ENCODE measurements at places on chromosomes 4 and X.
A peak's percentile ranks its signal among the peaks of the same experiment; 100 is the strongest.

- DNase-seq: no peak
Observed at GRCh38 chr4:10753856-10754402, 69.4 kb upstream of the CLNK start.

GRCh38 chr4:184357165-184357564 lies 117.2 kb downstream of the IRF2 start:
- DNase-seq: no peak

GRCh38 chrX:6095469-6095868 lies 133.2 kb downstream of the NLGN4X start:
- DNase-seq: no peak

DNA sequence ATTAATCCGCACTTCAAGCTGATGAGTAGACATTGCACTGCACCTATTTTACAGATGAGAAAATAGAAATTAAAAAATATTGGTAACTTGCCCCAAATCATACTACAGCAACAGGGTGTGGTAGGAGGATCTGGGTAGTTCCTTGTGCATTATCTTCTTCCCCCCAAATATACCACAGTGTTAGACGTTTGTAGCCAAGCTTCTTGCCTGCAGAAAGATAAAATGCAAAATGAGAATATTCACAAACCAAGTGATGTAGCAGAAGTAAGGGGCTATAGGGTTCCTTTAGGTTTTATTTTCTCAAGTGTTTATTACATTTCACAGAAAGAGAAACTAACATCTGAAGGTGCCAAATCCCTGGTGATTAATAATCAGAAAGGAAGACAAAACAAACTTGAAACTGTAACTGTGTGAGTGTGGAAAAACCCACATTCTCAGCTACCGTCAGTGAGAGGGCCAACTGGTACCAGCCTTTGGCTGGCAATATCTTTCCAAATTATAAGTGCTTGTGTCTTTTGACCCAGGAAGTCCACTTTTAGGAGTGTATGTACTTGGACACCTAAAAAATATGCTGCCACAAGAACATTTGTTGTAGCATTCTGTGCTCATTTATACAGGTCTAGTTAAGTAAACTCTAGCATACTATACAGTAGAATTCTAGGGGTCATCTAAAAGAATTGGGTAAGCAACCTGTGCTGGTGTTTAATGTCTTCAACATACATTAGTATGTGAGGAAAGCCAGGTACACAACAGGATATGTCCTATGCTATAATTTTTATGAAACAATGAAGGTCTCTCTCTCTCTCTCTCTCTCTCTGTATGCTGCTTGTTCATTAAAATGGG lies 6.7 kb upstream of the CD38 start:
- DNase-seq: no peak

- no peak for DNase-seq
Observed at GRCh38 chrX:124307253-124307907, 25.1 kb upstream of the TEX13D start.

- DNase-seq: no peak
Observed at GRCh38 chr4:184887333-184887732, 61.6 kb upstream of the ACSL1 start.

GRCh38 chrX:67546496-67547423 lies 2.9 kb downstream of the AR start:
- DNase-seq: no peak

DNA sequence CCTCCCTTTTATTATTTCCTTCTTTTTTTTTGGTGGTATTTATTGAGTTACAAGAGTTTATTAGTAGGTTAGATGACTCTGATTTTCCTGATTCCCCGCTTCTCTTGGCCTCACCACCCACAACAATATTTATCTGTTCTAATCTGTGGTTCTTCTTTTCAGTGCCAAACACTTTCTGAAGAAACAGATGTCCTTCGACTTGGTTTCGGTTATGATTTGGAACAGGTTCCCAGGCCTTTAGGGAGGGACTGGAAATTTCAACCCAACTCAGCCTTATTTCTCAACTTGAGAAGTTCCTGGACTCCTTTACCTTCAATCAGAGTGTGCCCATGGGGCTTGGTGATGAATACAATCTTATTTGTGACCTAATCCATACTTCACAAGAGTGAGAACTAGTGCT lies 108.1 kb downstream of the UCHL1 start:
- no peak for DNase-seq

DNA sequence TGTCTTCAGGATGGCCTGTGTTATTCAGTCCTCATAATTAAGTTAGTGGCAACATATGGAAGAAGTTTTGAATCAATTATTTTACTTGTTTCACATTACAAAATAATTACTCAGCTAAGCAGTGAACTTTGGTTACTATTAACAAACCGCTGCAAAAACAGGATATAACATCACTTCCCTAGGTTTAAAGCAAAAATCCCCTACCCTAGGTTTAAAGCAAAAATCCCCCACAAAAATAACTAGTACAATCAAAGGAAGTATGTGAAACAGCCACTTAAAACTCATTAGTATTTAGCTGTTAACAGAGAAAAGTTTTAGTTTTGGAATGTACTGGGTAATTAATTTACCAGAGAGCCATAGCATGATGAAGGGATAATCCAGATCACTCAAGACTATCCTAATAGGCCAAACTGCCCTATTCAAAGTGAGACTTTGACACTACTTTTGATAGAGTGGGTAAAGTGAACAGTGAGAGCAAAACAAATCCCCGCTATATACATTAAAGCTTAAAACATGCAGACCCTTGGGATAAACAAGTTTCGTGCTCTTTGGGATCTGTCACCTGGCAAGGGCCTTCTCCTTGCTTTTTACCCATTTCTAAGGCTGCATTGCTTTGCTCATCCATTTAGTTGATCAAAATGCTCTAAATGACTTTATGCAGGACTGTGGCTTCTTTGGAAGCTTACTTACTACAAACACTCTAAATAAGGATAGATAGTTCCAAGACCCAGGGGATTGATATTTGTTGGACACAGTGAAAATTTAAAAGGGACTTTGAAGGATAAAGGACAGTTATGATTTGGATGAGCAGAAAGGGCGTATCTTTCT lies 36.4 kb upstream of the GPR174 start:
- DNase-seq: no peak

GRCh38 chr4:3037957-3038461 lies 36.3 kb downstream of the HTT-AS start:
- no peak for DNase-seq

DNA sequence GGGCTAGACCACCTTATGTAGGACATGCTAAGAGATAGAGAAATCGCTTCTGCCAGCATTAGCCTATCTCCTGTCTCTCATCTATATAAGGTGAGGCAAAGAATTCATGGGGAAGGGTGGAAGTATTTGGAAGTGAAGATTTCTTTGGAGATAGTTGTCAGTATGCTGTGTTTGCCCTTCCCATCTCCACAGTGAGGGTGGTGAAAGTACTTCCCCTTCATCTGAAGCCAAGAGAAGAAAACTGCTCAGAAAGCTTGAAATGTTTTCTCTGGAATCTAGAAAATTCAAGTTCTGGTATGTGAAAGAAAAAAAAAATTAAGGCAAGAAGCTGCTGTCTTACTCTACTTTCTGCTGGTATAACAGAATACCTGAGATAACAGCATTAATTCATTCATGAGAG lies 12.3 kb upstream of the ADH5 start:
- DNase-seq: no peak

- no peak for DNase-seq
Observed at GRCh38 chr4:39730072-39730471, 32.1 kb downstream of the UBE2K start.

DNA sequence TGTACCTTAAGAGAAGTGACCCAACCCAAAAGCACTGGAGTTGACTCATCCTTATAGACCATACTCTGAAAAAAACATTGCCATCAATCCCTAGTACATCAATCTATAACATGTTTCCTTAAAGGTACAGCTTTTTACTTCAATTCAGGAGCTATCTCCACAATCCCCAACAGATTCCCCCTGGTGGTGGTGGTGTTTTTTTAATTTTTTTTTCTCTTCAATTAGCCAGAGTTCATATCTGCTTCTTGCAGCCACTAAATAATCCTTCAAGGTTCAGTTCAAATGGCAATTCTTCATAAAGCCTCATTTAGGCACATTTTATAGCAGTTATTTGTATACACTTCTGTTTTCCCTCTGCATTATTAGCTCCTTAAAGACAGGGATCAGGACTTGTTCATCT lies 60.7 kb upstream of the KDR start:
- no peak for DNase-seq

DNA sequence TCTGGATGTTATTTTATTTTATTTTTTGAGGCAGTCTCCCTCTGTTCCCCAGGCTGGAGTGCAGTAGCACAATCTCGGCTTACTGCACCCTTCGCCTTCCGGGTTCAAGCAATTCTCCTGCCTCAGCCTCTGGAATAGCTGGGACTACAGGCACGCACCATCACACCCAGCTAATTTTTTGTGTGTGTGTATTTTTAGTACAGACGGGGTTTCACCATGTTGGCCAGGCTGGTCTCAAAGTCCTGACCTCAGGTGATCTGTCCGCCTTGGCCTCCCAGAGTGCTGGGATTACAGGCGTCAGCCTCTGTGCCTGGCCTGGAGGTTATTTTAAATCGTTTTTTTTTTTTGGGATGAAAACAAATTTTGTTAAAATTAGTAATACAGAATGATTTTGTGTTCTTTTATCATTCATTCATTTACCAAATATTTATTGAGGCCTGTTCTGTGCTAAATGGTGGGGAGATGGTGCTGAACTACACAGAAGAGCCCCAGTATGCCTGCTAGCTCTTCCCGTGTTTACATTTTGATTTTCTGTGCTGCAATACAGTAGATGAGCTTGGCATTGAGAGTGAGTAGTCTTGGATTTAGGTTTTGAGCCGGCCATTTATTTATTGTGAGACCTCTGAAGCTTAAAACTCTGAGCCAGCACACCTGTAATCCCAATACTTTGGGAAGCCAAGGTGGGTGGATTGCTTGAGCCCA lies 22.7 kb downstream of the ADD1 start:
- DNase-seq: no peak

DNA sequence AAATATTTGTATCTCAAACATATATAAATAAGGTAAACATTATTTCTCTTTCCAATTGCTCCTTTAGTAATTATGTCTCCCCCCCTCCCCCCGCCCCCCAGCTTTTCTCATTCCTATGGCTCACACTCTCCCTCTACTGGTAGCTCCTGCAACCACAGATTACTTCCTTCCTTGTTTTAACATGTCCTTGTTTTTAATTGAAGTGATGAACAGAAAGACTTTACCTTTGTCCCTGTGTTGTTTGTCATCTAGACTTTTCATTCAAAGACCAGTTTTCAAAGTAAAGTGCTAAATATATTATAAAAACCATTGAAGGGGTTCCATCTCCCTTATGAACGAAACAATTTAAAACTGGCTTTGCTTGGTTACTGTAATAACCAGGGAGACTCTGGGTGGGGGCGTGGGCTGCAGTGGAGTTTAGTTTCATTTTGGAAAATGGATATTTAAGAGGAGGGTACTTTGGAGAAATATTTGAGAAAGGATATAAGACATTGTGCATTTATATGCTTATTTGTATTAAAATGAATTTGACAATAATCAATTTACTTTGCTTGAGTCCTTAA lies 352.9 kb downstream of the RAPGEF2 start:
- DNase-seq: no peak

- no peak for DNase-seq
Observed at GRCh38 chrX:120468071-120468470, 1.0 kb downstream of the LAMP2 start.

- DNase-seq: no peak
Observed at GRCh38 chr4:150176547-150176946, 98.3 kb downstream of the DCLK2 start.

GRCh38 chrX:32842053-32842452 lies 369.3 kb downstream of the DMD start:
- no peak for DNase-seq

DNA sequence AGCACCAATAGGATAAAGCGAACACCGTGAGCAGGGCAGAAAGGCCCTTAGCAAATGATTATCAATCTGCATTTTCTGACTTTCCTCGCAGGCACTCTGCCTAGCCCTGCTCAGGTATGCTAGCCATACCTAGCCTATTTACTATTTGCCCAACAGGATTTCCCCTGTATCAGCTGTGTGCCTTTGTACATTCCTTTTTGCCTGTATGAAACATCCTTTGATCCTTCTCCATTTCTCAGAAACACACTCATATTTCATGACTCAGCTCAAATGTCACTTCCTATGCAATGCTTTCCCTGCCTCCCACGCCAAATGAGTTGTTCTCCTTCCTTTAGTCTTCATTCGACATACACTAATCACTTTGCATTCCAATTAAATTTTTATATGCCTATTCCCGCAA lies 37.2 kb downstream of the PCDH7 start:
- DNase-seq: no peak

GRCh38 chr4:15778289-15779241 lies at the start of gene CD38:
Gene CD38, plus strand, starts transcription at chr4:15778328. Its CDS starts 87 bp downstream, at chr4:15778415.
- DNase-seq: peak; percentile 43

GRCh38 chr4:4256799-4257198 lies 8.8 kb upstream of the TMEM128 start:
- DNase-seq: no peak

DNA sequence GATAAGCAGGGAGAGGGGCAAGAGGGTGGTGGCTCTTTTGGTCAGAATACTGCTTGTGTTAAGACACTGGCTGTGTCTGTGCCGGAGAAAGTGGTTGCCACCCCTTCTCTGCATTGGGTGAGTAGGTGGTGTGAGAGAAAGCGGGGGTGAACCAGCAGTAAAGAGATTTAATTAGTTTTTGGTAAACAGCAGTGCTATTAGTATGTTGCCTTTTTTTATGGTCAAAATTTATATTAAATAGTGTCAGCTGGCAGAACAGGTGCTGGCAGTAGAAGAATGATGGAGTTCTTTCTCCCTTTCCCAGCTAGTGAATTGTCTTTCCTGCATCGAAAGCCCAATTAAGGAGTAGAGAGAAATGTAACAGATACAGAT lies 181.6 kb downstream of the LARP7 start:
- DNase-seq: no peak

DNA sequence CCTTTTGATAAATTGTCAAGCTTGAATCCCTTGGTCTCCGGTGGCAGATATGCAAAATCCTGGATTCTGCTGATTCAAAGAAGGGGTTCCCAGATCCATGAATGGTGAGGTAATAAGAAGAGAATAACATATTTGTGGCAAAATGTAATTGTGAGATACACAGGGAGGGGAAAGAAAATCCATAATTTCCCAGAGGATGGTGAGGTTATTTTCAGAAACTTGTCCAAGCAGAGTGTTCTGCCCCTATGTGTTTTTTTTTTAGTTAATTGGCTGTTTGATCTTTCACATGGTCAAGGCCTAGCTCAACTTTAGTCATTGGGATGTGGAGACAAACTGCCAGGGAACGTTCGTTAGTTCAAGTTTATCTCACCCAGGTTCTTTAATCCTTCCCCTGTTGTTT lies 408.8 kb downstream of the MAPK10 start:
- DNase-seq: no peak

GRCh38 chr4:147735413-147736301 lies 3.8 kb downstream of the ARHGAP10 start:
- DNase-seq: no peak

- DNase-seq: no peak
Observed at GRCh38 chrX:8749697-8750096, 17.8 kb upstream of the ANOS1 start.

DNA sequence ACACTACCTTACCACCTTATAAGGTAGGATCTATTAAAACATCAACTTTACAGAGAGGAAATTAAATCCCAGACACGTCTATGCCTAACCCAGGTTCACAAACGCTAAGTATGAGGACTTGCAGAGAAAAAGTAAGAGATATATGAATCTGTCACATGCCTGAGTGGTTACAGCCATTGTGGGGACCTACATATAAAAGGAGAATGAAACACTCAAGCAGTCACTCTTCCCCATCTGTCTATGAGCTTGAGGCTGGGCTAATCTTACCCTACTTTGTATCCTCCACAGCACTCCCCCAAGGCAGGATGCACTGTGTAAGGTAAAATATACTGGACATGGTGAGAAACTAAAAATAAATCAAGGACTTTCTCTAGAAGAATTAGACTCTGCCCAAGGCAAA lies 339.9 kb downstream of the HNRNPD start:
- DNase-seq: no peak

- no peak for DNase-seq
Observed at GRCh38 chr4:30182786-30183185, 537.4 kb upstream of the PCDH7 start.
